ENCODE measurements at places on chromosomes 6 and 20.

- no peak for DNase-seq
Measured at GRCh38 chr6:170294298-170294730, 3.4 kb upstream of the DLL1 start.

GRCh38 chr20:1842281-1842680 lies 52.9 kb upstream of the SIRPA start:
- DNase-seq = no peak

DNA sequence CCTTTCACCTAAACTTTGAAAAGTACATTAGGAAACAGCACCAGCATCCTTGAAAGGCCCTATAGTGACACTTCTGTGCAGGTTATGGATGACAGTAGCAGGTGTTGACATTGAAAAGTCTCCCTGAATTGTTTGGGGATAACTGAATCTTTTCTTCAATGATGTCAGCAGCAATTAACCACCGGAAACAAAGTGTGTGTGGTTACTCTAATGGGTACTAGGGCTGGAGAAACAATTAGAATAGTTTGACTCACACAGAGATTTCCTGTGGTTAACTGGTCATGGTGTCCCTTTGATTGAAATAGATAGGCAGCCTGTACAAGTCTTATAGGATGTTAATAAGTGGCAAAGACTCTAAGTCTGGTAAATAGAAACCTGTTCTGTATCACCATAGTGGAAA lies 189.1 kb downstream of the TBX18 start:
- no peak for DNase-seq

DNA sequence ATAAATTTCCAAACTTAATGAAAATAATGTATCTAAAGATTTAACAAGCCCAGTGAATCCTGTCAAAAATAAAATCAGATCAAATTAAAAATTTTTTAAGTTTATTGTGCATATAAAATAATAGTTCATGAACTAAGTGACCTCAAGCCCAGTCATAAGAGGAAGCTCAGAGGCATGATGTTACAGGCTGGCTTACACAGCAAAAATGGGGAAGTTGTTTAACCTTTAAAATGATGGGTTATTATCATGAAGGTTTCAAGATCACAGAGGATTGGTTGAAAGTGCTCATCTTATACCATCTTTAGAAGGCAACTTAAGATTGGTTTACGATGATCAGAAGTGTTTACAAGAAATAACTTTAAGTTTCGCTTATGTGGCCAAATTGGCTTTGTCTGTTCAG lies 102.5 kb downstream of the PAK5 start:
- no peak for DNase-seq

- DNase-seq = no peak
Measured at GRCh38 chr6:158388727-158389126, 76.5 kb downstream of the TULP4 start.

- DNase-seq = no peak
Measured at GRCh38 chr6:68876792-68877493, 241.9 kb downstream of the ADGRB3 start.

DNA sequence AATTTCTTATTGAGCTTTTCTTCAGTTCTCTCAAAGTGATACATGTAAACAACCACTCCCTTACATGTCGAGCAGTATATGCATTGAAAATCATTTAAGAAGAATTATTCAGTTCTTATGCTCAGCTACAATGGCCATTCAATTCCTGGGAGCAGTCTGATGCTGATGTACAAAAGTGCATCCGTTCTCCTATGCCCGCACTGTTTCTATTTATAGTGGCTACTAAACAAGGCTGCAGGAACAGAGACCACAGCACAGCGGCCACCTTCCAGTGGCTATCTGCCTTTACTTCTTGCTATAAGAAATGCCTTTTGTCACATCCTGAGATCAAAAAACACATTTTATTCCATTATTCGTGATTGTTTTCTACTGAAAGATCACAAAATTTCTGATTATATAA lies 82.2 kb downstream of the FHL5 start:
- DNase-seq = no peak

GRCh38 chr6:66478705-66479104 lies 771.7 kb upstream of the EYS start:
- DNase-seq = no peak
